ENCODE measurements at places on chromosomes 7 and 10.

GRCh38 chr7:49639068-49639593, 134.3 kb upstream of the VWC2 start:
- DNase-seq = no peak

DNA sequence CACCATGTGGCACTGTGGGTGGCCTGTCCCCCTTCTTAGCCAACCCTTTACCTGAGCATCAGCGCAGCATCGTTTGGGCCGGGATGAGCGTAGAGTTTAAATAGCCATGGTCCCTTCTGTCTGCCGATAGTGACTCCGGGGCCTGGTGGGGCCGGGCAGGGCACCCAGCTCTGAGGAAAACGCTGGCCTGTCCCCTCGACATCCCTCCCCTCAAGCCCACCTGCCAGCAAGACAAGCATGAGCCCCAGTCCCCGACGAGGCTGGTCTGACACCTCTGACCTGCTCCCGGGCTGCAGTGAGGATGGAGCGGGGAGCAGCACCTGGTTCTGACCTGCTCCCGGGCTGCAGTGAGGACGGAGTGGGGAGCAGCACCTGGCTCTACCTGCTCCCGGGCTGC, 31.1 kb upstream of the CNPY1 start:
- no peak for DNase-seq

GRCh38 chr10:104650635-104651331, 9.7 kb downstream of the SORCS3 start:
- DNase-seq = no peak

DNA sequence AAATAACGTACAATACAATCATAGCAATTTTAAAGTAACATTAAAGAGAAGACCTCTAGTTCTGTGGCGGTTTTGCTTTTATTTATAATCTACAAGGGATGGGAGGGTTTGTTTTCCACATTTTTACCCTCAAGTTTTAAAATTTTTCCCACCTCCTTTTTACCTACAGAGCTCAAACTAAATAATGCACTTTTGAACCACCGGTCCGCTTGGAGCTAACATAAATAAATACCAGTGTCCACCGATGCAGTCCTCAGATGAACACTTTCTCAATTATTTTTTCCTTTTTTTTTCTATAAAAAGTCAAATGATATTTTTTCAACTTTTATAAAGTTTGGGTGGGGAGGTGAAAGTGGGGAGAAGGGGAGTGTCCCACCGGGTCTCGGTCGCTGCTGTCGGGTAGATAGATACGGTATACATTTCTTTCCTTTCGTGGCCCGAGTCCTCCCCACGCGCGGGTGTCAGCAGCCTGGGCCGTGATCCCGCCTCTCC, 3.3 kb downstream of the ZNF503 start:
- DNase-seq = no peak

- no peak for DNase-seq
These were observed 313.1 kb upstream of the RNF32 start for GRCh38 chr7:156327474-156327873.

GRCh38 chr7:54116956-54117355, 425.2 kb upstream of the VSTM2A start:
- no peak for DNase-seq

GRCh38 chr7:107355616-107356015, 114.2 kb upstream of the GPR22 start:
- DNase-seq = no peak

DNA sequence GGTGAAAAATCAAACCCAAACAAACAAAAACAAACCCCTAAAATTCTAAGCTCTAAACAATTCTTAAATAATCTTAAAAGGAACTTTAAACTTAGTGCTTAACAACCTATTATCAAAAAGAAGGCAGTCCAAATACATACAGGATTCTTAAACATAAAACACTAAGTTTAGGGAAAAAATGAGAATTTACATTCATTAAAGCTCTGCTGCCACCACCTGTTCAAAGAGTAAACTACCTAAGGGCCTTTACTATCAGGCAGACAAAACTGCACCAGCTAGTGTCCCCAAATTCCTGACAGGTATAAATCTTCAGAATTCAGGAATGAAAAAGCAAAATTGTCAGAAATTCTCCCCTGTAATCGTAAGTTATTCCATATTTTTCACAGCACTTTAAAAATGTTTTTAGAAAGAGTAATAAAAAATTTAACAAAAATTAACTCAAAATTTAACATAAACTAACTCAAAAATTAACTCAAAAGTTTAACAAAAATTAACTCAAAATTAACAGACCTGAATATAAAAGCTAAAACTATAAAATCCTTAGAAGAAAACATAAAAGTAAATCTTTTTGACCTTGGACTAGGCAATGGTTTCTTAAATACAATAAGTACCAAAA, 55.1 kb downstream of the PDZD8 start:
- DNase-seq = peak; percentile 50

GRCh38 chr10:17216217-17216900, 11.7 kb upstream of the VIM start:
- no peak for DNase-seq

DNA sequence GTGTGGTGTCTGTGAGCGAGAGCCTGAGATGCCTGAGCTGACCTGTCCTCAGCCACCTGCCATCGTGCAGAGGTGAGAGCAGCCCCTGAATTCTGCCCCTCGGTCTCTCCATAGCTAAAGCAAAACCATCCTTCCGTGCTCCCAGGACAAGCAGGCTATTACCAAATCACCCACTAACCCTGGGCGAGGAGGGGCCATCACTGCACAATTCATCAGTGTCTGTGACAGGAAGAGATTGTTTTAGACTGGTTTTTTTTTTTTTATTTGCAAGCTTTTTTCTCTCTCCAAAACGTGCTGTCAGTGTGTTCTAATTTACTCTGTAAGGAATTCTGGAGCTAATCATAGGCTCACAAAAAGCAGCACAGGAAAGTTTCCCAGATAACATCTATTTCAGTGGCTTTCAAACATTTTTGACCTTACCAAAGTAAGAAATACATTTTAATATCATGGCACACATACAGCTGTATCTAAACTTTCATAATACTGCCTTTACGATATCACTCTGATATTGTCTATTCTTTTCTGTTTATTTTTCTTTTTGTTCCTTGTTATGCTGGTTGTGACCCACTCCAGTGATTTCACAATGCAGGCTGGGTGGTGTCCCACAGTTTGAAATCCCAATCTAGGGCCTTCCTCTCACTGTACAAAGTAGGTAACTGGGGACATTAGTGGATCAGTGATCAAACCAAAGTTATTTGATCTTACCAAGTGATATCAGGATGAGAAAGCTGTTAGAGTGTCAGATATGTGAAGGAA, 62.8 kb downstream of the EGFR start:
- DNase-seq = no peak

DNA sequence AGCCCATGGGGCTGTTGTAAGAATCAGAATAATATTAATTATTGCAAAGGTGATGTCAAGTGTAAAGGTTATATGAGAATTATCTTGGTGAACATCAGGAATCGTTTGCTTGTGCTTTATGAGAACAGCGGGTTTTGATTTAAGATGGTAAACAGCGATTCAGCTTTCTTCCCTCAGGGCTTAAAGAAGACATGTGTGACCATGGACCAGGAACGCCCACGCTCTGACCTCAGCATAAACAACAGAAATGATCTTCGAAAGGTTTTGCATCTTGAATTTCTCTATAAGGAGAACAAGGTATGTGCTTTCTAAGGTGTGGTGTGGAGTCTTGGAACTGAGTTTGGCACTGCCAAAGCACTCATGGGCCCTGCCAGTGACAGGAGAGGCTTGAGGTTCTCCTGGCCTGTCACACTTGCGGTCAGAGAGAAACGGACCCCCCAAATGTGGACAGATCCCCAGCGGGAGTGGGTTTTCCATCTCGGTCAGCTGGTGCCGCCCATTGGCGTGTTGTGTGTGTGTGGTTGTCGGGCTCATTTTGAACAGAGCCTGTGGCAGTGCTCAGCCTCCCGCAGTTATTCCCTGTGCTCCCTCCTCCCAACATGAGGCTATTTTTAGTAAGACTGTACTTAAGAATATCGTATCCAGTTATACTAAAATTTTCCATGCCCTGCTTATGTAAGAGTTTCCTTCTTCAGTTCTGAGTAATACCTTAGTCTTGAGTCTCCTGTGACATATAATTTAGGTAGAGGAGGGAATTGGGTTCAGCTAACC, 7.2 kb downstream of the MINDY4 start:
- DNase-seq = no peak

GRCh38 chr7:26580064-26580591, 284.3 kb downstream of the SKAP2 start:
- no peak for DNase-seq

GRCh38 chr7:16172366-16172765, 249.0 kb downstream of the CRPPA start:
- DNase-seq = no peak

- no peak for DNase-seq
These were observed 45.9 kb upstream of the OIT3 start for GRCh38 chr10:72847681-72848080.

GRCh38 chr10:26197248-26197647, 19.3 kb upstream of the GAD2 start:
- DNase-seq = no peak

GRCh38 chr10:113454341-113455061, 98.4 kb upstream of the HABP2 start:
- DNase-seq = peak; percentile 9

GRCh38 chr10:128932071-128932820, 534.8 kb upstream of the MGMT start:
- DNase-seq = no peak

- no peak for DNase-seq
These were observed 985.1 kb upstream of the LRRN3 start for GRCh38 chr7:110105840-110106239.

- DNase-seq = no peak
These were observed 1.8 kb upstream of the STEAP2 start for GRCh38 chr7:90209776-90210175.

- no peak for DNase-seq
These were observed 191.3 kb upstream of the PFKP start for GRCh38 chr10:2876032-2876431.

GRCh38 chr10:128028508-128029289, 97.5 kb downstream of the MKI67 start:
- no peak for DNase-seq

DNA sequence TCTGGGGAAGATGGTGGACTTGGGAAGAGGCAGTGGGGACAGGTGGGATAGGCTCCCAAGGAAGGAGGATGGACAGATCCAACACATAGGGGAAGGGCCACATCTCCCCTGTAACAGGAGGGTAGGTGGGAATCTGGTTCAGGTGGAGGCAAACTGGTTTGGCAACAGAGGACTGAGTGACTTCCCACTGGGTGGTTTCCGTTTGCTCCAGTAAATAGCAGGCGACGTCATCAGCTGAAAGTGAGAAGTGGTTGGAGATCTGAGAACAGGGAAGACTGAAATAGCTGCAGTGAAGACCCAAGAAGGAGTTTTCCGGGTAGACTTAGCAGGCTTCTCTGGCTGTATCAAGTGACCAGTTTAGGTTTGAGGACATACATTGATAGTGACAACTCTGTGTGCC, 504.4 kb downstream of the GALNT17 start:
- peak; percentile 39 for DNase-seq

GRCh38 chr10:131430716-131431412, 119.3 kb upstream of the TCERG1L start:
- DNase-seq = no peak

GRCh38 chr10:86041116-86041515, 325.5 kb downstream of the GRID1 start:
- DNase-seq = no peak

DNA sequence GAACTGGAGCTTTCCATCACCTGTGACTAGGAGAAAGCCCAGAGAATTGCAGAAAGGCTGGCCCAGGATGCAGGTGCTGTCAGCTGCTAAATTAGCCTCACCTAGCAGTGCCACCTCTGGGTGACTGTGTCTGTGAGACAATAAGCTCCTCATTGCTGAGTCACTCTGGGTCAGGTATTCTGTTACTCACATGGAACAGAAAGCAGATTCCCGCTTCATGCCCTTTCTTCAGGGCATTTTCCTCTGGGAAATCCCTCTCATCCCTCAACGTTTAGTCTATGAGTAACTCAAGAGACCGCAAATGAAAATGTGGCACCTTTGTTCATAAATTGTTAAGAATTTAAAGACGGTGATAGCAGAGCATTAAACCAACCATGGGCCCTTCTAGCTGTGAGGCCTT, 184.0 kb downstream of the ADAM12 start:
- DNase-seq = no peak

GRCh38 chr7:25297278-25297677, 69.0 kb upstream of the NPVF start:
- DNase-seq = no peak

DNA sequence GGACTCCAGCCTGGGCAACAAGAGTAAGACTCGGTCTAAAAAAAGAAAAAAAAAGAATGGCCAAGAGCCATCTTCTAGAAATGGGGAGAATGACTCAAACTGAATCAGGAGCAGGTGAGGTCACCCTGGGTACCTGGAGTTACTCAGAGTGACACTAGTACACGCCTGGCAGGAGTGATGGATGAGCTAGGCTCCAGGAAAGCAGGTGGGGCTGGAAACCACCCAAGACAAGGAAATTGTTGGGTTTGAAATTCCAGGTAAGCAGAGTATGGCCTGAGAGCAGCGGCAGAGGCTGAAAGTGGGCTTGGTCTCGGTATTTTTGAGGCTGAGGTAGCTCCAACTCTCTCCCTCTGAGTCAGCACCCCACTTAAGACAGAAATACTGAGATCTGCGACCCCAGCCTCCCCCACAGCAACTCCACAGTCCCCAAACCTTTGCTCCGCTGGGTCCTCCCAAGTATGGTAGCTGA, 18.5 kb downstream of the DDIT4 start:
- DNase-seq = no peak

- no peak for DNase-seq
These were observed 148.3 kb upstream of the BMPER start for GRCh38 chr7:33757050-33757449.

GRCh38 chr7:43868681-43869005, 674 bp downstream of the MRPS24 start:
- no peak for DNase-seq

- DNase-seq = no peak
These were observed 423.2 kb downstream of the RPS24 start for GRCh38 chr10:78456649-78457400.

- DNase-seq = no peak
These were observed 16.9 kb downstream of the ZNF713 start for GRCh38 chr7:55903985-55904759.
